Stimulated activated CD4-positive, alpha-beta T cell treated with anti-CD3 and anti-CD28 coated beads, Interleukin-1b, Interleukin-23, amount 100 ng/mL, for 1 hour (primary cell): ENCODE measurements at places on chromosomes 7 and 10.

DNA sequence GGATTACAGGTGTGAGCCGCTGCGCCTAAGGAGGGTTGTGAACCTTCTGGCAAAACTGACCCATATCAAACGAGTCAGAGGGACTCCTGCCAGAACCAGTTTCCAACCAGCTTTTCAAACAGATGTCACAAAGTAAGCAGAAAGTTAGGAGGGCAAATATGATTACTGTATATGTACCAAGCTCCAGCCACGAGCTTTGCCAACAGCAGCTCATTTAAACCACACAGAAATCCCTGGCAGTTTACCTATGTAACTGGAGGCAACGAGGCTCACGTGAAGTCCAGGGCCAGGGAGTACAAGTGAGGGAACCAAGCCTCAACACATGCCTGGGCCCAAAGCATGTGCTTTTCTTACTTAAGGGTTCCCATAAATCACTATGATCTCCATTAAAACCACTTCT, 12.5 kb upstream of the DAGLB start:
- no peak for DNase-seq

DNA sequence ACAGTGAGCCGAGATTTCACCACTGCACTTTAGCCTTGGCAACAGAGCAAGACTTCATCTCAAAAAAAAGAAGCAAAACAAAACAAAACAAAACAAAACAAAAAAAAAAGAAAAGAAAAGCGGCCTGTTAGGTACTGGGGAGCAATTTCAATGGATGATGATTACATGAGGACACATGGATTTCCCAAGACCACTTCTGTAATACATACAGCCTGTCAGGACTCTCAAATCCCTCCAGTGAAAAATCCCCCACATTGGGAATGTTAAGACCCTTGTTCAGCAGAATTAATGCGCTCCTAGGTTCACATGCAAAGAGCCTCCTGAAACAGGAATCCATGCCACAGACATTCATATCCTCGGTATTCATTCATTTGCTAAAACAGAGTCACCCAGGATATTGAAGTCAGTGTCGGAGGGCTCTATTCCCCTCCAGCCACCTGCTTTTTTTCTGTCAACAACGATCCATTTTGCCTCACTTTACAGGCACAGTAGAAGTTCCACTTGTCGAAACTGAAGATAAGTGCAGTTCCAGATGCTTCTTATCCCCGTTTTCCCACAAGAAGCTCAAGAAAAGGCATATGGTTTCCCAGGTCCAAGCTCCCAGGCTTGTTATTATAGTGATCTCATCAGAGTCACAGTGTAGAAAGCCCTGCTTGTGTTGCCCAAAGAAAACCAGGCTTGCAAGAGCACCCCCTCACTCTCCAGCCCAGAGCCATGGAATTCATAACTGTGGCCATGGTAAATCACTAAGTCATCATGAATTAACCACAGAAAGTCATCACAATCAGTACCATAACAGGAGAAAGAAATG, 20.2 kb downstream of the SLC16A12 start:
- no peak for DNase-seq

DNA sequence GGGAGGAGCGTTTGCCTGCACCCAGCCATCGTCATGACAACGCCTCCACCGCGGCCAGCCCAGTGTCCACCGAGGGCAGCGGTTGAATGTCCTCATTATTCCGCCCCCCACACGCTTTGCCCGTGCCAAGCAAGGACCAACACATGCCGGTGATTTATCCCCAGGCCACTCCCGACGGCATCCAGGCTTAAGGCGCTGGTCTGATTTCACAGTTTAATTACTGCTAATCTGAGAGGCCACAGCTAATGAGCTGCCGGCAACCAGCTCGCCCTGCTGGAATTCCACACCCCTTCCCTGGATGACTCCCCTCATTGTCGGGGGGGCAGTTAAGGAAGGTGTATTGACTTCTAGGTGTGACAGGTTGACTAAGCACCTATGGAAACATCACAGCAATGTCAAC, 432.3 kb downstream of the DNAJB6 start:
- DNase-seq: no peak

- DNase-seq: no peak
Measured at GRCh38 chr10:100979791-100980272, 7.5 kb downstream of the MRPL43 start.

- DNase-seq: no peak
Measured at GRCh38 chr7:130242198-130243014, 24.3 kb upstream of the CPA2 start.

GRCh38 chr7:73395538-73396503, 37.8 kb upstream of the FZD9 start:
- no peak for DNase-seq

DNA sequence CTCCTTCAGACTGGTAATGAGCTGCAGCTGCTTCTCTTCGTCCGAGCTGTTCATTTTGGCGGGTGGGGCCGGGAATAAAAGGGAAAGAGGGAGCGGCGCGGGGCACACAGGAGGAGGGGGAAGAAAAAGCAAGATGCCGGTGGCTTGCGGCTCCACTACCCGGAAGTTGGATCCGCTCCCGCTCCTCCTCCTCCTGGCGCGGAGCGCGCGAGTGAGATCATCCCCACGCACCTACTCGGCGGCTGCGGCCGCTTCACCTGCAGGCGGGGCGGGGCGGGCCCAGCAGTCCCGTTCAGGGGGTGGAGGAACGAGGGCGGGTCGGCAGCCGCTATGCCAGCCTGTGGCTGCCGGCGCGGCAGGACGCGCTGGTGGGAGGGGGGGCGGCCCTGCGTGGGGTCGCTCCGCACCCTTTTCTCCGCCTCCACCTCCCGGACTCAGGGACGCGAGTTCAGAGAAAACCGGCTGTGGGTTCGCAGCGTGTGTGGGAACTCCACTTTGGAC, at the start of gene SHTN1:
TSS of gene SHTN1 (minus strand) at position 162 of the 501 bp plus-strand sequence. CDS start at position 54, 108 bp downstream.
- DNase-seq: no peak

DNA sequence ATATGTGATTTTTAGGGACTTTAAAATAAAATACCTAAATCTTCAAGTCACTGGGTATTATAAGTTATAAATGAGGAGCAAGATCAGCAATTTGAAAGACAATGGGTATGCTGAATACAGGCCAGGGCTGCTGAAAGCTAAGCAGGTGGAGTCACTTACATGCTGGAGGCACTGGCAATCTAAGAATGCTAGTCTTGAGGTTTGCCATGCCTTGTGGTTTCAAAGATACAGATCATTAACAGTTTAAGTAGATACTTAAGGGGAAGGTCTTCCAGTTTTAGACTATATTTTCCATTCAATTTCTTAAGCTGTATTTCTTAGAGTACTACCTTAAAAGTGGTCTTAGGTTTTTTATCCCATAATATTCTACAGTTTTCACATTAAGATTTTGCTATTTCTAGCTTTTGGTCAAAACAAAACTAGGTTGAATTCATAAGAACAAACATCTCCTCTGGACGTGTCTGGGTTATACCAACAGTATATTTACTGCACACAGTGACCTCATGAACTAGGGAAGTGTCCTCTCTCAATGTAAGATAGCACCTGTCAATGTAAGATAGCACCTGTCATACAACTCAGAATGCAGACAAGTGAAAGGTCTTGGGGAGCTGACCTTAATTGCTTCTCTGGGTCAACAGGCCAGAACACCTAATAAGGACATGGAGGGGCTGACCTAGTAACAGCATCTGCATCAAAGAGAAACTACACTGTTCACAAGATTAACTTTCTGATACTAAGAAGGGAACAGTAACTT, 2.0 kb downstream of the SRI start:
- DNase-seq: no peak
